ENCODE measurements at places on chromosomes 5 and 9.

DNA sequence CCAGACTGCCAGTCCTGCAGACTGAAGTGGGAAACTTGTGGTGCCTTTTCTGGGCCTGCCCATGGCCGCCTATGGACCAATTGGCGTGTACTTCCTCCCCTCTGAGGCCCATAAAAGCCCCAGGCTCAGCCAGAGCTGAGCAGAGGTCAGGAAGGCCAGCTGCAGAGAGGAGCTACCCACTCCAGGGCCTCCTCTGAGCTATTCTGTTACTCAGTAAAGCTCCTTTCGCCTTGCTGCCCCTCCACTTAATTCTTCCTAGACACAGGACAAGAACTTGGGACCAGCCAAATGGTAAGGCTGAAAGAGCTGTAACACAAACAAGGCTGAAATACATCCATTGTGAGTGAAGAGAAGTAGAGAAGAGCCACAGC, 106.4 kb downstream of the C9orf50 start:
- DNase-seq, result no peak

DNA sequence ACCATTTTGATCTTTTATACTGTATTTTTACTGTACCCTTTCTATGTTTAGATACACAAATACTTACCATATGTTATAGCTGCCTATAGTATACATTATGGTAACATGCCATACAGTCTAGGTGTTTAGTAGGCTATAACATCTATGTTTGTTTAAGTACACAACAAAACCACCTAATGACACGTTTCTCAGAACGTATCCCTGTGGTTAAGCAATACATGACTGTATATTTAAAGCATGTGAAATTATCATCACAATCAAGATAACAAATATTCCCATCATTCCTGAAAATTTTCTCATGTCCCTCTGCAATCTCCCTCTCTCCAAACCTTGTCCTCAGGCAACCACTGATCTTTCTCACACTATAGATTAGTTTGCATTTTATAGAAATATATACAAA, 66.4 kb upstream of the SUSD1 start:
- DNase-seq, result no peak

- DNase-seq, result no peak
Observed at GRCh38 chr9:126953041-126953809, 38.6 kb downstream of the RALGPS1 start.

GRCh38 chr5:76303921-76304320, 99.2 kb upstream of the IQGAP2 start:
- DNase-seq, result no peak

GRCh38 chr5:75611311-75612225, at the start of gene ANKDD1B:
TSS of gene ANKDD1B (plus strand) at chr5:75611453. CDS start at chr5:75611635, 182 bp downstream.
- no peak for DNase-seq

- no peak for DNase-seq
Observed at GRCh38 chr9:81499594-81499993, 189.8 kb downstream of the TLE1 start.

GRCh38 chr9:93677641-93678136, 101.3 kb downstream of the PHF2 start:
- DNase-seq, result no peak

- DNase-seq, result no peak
Observed at GRCh38 chr5:40475561-40475960, 204.2 kb upstream of the PTGER4 start.

GRCh38 chr9:137619240-137620047, 639 bp downstream of the EHMT1 start:
- DNase-seq, result no peak

GRCh38 chr5:81303563-81303962, 2.2 kb downstream of the ZCCHC9 start:
- DNase-seq, result no peak

All from NCI-H1436 treated with DMSO at 0.1 percent for 48 hours (cell line).